Activated CD4-positive, alpha-beta T cell treated with anti-CD3 and anti-CD28 coated beads, Interleukin-2, amount 50 U/mL, for 4 hours (primary cell): ENCODE measurements at places on chromosomes 12 and 14.

DNA sequence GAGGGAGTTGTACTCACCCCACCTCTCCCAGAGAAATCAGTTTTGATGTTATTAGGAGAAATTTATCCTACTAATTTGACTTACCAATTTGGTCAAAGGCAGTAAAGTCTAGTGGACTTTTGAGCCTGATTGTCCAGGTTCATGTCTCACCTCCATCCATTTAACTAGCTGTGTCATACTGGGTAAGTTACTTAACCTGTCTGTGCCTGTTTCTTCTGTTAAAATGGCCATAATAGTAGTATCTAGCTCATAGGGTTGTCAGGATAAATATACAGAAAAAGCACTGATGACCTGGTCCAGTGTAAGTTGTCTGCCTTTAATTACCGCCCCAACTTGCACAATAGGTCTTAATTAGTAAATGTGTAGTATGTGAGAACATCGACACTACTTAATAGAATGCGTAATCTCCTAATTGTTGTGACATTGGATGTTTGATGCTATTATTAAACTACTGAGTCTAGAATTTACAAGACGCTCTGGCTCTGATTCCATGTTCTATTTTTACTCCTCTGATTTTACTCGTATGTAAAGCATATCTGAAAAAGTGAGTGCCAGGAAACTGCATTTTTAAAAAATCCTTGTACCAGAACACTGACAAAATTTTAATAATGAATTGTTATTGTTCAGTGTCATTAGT is 1.5 kb downstream of the RAB21 start:
- DNase-seq, result no peak

- no peak for DNase-seq
Observed at GRCh38 chr14:90797451-90797850, 18.8 kb downstream of the TTC7B start.

DNA sequence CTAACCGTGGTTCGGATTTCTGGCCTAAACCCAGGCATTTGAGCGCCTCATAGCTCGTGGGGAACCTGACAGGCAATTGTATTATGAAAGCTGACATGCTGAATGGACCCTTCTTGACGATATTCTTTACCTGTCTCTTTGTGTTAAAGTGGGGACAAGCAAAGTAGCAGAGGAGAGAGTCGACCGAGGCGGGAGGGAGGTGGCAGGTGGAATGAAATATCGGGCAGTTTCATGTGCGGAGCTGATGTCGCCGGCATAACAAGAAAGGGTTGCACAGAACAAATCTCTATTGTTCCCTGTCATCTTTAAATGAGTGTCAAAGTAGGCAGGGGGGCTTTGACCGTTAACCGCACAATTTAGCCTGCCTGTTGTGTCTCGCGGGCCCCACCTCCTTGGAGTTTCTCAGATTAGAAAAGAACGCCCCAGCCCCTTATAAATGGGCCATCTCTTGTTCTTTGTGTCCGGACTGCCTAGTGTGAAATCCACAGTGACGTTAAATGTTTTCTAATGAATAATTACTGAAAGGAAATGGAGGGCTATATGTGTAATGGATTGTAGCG is 11.5 kb downstream of the MYO1H start:
- no peak for DNase-seq

GRCh38 chr14:73426877-73427276 is 31.5 kb downstream of the NUMB start:
- DNase-seq, result no peak

DNA sequence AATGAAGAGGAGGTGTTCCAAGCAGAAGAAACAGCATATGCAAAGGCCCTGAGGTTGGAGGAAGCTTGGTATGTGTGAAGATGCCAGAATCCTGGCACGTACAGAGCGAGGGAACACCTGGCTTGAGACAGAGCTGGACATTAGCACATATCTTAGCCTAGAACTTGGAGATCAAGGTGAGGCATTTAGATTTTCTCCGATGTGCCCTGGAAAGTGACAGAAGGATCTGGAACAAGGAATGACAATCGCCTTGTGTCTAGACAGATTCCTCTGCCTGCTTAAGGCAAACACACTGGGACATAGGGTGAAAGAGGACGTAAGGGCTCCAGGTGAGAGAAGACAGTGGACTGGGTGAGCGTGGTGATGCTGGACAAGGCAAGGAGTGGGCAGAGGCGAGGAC is 32.2 kb upstream of the NOS1 start:
- DNase-seq, result no peak

- no peak for DNase-seq
Observed at GRCh38 chr12:122232691-122233090, 6.8 kb upstream of the DIABLO start.

GRCh38 chr12:50581226-50582184 is 76.7 kb downstream of the DIP2B start:
- DNase-seq, result no peak

DNA sequence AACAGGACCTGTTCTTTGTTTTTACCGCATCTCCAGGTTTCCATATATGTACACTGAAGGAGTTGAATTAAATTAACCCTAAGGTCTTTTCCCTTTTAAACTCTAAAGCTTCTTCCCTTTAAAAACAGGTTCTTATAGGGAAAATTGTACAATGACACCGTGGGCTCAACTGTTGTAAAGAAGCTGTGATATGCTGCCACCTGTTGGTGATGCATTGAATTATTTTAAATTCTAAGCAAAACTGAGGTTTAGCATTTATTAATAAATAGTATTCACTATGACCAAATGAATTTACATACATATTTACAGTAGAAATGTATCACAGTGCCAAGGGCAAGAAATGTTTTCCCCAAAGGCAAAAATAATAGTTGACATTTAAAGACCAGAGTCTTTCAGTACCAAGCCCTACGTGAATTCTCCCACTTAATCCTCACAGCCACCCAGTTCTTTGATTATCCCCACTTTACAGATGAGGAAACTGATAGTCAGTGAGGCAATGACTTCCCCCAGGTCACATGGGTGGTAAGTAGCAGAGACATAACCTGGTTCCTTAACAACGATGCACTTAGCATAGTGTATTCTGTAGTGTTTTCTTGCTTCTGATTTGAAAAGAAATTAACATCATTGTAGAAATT is 35.7 kb upstream of the TMEM263 start:
- DNase-seq, result no peak
